ENCODE measurements at places on chromosomes 2 and 18.

DNA sequence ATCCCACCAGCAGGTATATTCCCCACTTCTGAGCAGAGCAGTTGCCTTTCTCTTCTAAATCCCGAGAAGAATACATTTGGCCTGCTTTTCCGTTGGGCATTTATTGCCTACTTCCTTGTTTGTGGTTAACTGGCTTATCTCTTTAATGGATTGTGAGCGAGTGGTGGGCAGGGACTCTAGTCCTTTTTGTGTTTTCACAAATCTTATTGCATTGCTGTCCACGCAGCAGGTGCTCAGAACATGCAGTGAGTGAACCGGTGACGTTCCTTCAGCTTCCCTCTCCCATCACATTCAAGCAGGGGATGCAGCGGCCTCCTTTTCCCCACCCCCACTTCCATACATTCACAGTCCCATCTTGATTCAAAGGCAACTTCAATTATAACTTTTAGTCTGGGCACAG is 28.9 kb upstream of the GAREM2 start:
- DNase-seq, result no peak

- DNase-seq, result peak; percentile 74
Measured at GRCh38 chr2:121810959-121811853, 55.8 kb downstream of the TSN start.

- DNase-seq, result no peak
Measured at GRCh38 chr18:42614619-42615293, 500.7 kb downstream of the RIT2 start.

- peak; percentile 31 for DNase-seq
Measured at GRCh38 chr2:230564805-230565779, 147.6 kb upstream of the CAB39 start.

GRCh38 chr2:224158831-224159230 is 119.7 kb upstream of the SERPINE2 start:
- no peak for DNase-seq

- no peak for DNase-seq
Measured at GRCh38 chr2:222859786-222860612, 837 bp upstream of the ACSL3 start.

DNA sequence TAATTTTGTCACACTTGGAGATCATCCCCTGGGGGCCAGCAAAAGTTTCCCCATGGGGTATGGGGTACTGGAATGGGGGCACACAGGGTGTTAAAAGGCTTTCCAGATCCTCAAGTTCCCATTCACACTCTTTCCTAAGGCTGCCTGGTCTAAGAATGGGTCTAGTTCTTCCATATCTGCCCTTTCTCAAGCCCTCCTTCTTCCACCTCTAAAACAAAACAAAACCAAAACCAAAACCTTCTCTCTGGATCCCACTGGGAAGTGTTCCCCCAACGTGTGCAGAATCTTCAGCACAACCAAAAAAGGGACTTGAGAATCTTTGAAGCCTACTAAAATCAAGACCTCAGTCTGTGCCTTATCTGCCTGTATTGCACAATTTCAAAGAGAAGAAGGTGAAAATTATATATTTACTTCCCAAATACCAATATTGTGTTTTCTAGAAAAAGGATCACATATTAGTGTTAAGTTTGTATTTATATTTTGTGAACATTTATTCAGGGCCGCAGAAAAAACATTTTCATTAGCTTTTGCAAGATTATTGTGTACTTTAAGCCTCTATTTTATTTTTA is 207.2 kb upstream of the TCF4 start:
- DNase-seq, result no peak

- DNase-seq, result no peak
Measured at GRCh38 chr2:48161628-48162027, 255.3 kb upstream of the FBXO11 start.

DNA sequence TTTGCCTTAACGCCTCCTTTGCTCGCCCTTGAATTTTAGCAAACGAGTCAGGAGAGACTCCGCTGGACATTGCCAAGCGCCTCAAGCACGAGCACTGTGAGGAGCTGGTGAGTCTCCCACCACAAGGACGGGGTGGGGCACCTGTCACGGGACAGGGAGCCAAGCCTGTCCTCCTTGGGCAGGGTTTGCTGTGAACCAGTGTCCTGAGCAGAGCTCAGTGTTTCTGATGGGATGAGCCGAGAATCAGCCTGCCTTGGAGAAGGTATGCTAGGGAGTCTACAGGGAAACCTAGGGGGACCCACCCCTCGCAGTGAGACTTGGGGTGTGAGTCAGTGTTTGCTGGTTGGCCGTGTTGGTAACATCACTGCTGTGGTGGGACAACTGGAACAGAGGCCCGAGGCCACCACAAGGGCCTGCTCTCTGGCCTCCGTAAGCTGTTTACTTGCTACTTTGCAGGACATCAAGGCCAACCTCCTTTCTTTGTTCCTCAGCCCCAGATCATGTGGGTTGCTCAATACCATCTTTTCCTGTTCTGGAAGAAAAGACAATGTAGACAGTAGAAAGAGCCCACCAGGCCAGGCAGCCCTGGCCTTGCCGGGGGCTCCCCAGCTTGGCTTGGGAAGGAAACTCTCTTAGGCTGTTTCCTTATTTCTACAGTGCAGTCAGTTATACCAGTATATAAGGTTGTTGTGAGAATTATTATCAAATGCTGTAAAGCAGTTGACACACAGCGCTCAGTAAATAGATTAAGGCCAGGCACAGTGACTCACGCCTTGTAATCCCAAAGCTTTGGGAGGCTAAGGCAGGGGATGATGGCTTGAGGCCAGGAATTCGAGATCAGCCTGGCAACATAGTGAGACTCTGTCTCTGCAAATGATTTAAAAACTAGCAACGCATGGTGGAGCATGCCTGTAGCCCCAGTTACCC is 42.4 kb downstream of the ITGB1BP1 start:
- peak; percentile 53 for DNase-seq

- DNase-seq, result no peak
Measured at GRCh38 chr2:40584432-40584831, 132.5 kb upstream of the SLC8A1 start.

GRCh38 chr2:121917143-121917542 is 161.7 kb downstream of the TSN start:
- DNase-seq, result no peak

- DNase-seq, result no peak
Measured at GRCh38 chr2:52500561-52500960, 1267.0 kb upstream of the CHAC2 start.

GRCh38 chr2:27940090-27940671 is 49.7 kb downstream of the BABAM2 start:
- DNase-seq, result no peak

- DNase-seq, result no peak
Measured at GRCh38 chr18:8685914-8686216, 19.5 kb upstream of the MTCL1 start.

DNA sequence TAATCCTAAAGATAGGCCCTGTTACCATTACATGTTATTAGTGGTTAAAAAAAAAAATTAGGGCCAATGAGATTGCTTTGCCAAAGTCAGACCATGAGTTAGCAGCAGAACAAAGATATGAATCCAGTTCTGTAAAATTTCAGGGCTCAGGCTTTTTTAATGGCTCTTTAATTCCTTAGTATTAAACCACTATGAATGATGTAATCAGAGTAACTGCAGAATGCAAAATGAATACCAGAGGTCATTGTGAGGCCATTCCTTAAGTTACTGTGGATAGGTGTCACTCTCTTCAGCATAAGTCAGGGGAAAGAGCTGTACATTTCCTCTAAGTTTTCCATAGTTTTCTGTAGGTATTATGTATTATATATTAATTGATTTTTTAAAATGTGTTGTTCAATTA is 42.2 kb upstream of the TBR1 start:
- peak; percentile 3 for DNase-seq

DNA sequence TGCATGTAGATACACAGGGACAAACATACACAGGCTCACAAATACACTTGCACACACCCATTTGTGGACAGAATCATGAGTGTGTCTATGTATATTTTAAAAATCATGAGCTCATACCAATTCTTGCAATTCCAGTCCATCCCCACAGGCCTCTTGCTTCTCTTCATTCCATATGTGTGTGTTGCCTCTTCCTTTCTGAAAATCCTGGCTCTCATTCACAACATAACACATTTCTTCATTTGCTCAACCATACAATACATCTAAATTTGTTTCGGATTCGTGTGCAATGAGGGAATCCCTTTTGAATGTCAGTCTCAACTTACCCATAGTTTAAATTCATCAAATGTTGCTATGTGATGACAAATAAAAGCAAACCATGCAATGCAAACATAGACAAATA is 51.4 kb downstream of the GNAL start:
- no peak for DNase-seq

GRCh38 chr2:151795646-151796240 is 32.5 kb downstream of the ARL5A start:
- no peak for DNase-seq

DNA sequence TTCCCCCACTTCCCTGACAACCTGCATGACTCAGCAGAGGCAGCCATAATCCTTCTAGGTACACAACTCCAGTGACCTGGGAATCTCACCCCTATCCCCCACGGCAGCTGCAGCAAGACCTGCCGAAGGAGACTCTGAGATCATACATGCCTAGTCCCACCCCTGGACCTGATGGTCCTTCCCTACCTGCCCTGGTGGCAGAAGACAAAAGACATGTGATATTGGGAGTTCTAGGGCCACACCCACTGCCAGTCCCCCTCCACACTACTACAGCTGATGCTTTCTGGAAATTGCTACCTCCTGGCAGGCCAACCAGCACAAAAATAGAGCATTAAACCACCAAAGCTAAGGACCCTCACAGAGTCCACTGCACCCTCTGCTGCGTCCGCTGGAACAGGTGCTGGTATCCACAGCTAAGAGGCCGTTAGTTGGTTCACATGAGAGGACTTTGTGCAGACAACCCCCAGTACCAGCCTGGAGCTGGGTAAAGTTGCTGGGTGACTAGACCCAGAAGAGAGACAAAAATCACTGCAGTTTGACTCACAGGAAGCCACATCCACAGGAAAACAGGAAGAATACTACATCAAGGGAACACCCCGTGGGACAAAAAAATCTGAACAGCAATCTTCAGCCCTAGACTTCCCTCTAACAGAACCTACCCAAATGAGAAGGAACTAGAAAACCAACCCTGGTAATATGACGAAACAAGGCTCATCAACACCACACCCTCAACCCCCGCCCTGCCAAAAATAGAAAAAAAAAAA is 12.5 kb downstream of the MARCO start:
- DNase-seq, result no peak

DNA sequence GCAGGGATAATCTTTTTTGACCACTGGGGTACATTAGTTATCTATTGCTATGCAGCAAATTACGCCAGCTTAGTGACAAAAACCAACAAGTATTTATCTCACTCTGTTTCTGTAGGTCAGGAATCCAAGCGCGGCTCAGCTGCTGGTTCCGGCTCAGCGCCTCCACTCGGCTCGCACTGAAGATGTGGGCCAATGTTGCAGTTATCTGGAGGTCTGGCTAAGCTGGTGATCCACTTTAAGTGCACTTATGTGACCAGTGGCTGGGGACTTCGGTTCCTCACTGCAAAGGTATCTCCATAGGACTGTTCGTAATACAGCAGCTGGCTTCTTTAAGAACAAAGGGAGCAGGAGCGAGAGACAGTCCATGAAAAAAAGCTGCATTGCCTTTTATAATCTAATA is 591.9 kb downstream of the TMEM182 start:
- DNase-seq, result no peak

- peak; percentile 78 for DNase-seq
Measured at GRCh38 chr2:239316562-239317465, 84.0 kb downstream of the HDAC4 start.

GRCh38 chr2:199659207-199659606 is 191.8 kb downstream of the FTCDNL1 start:
- DNase-seq, result peak; percentile 16

DNA sequence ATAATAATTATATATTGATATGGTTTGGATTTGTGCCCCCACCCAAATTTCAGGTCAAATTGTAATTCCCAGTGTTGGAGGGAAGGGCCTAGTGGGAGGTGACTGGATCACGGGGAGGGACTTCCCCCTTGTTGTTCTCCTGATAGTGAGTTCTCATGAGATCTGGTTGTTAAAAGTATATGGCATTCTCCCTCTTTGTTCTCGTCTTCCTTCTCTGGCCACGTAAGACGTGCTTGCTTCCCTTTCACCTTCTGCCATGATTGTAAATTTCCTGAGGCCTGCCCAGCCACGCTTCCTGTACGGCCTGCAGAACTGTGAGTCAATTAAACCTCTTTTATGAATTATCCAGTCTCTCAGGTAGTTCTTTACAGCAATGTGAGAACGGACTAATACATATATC is 88.3 kb downstream of the ROCK2 start:
- no peak for DNase-seq

- no peak for DNase-seq
Measured at GRCh38 chr2:21195326-21195725, 71.6 kb downstream of the TDRD15 start.

- DNase-seq, result no peak
Measured at GRCh38 chr2:239979243-239980023, 45.7 kb downstream of the NDUFA10 start.

GRCh38 chr2:152706477-152707021 is 10.7 kb downstream of the PRPF40A start:
- no peak for DNase-seq

GRCh38 chr2:206981739-206982340 is 42.5 kb downstream of the CPO start:
- peak; percentile 70 for DNase-seq

- DNase-seq, result no peak
Measured at GRCh38 chr2:9092383-9093282, 89.1 kb upstream of the MBOAT2 start.

DNA sequence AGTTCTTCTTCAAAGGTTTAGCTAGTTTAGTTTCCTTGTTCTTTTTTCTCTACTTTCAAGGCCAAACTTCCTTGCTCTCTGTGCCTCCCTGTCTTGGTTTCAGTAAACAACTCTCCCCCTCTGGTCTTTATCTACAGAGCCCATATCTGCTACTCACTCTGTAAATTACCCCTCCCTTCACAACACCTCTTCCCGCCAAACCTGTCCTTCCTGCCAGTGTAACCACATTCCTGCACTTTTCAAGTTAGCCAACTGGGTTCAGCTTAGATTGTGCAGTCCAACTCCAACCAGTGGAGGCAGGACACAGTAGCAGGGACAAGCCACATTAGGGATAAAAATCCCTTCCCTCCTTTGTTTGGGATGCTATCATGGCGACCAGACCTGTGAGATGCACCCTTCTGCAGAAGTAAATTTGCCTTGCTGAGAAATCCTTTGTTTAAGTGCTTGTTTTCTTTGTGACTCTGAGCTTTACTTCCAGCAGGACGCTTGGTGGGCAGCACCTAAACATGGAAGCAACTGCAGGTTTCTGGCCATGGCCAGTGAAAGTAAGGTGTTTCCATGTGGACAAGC is 706.0 kb downstream of the KCNJ3 start:
- DNase-seq, result no peak

DNA sequence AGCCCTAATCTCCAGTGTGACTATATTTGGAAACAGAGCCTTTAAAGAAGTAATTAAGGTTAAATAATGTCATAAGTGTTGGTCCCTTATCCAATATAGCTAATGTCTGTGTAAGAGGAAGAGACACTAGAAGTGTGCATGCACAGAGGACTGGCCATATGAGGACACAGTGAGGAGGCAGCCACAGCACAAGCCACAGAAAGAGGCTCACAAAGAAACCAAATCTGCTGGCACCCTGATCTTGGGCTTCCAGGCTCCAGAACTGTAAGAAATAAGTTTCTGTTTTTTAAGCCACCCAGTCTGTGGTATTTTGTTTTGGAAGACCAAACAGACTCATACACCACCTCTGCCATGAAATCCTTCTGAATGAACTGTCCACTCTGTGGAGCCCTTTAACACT is 186.4 kb upstream of the SLC39A10 start:
- DNase-seq, result no peak
